ENCODE measurements at places on chromosomes 7 and 10. TPM values are rescaled to one million over a fixed set of nuclear protein-coding genes. Genes with fewer than 3 reads are reported as not detected.
A peak's percentile ranks its signal among the peaks of the same experiment; 100 is the strongest.

GRCh38 chr7:151813445-151813844 lies 63.5 kb downstream of the PRKAG2 start:
- peaks cover 3% of the 10 kb centered on the region for H3K27me3 ChIP-seq
- no peak overlapping the region for H3K4me3 ChIP-seq
- H3K36me3 ChIP-seq = no peaks in the 10 kb centered on the region
- peak overlapping the region; percentile 15 for H3K27ac ChIP-seq
- H3K4me1 ChIP-seq = peaks cover 9% of the 10 kb centered on the region

GRCh38 chr7:22361795-22362194 lies 4.8 kb upstream of the RAPGEF5 start:
- no peak for DNase-seq
- H3K27me3 ChIP-seq = peaks cover 2% of the 10 kb centered on the region
- H3K4me3 ChIP-seq = no peak overlapping the region
- H3K4me1 ChIP-seq = peaks cover 5% of the 10 kb centered on the region

- H3K4me3 ChIP-seq = no peak overlapping the region
- no peak overlapping the region for H3K27ac ChIP-seq
- H3K27me3 ChIP-seq = peaks cover 4% of the 10 kb centered on the region
These were observed 465.2 kb downstream of the MDFIC start for GRCh38 chr7:115387137-115387536.

DNA sequence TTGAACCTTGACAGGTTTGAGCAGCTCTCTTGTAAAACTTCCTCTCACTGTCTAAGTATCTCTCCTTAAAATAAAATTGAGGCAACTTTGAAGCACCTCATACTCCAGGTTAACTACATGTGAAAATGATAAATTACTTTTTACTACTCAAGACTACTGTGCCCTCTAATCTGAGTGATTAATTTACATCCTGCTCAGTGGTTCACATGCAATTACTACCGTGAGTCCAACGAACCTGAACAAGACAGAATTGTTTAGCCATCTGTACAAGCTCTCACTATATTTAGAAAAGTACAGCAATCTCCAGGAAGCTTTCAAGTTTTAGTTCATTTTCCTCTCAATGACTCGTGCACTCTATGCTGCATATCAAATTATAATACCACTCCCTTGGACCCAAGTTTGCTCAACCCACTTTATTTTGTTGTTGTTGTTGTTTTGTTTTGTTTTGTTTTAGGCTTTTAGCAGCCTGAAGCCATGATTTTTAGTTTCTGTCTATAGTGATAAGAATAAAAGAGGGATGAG lies 21.2 kb downstream of the PDE1C start:
- no peaks in the 10 kb centered on the region for H3K4me1 ChIP-seq
- no peak overlapping the region for H3K27ac ChIP-seq
- no peak for DNase-seq
- H3K36me3 ChIP-seq = no peaks in the 10 kb centered on the region
- H3K27me3 ChIP-seq = no peaks in the 10 kb centered on the region

GRCh38 chr7:10756981-10757380 lies 216.7 kb upstream of the PHF14 start:
- no peak overlapping the region for H3K27ac ChIP-seq
- H3K4me3 ChIP-seq = no peak overlapping the region
- no peaks in the 10 kb centered on the region for H3K27me3 ChIP-seq
- H3K4me1 ChIP-seq = no peaks in the 10 kb centered on the region

DNA sequence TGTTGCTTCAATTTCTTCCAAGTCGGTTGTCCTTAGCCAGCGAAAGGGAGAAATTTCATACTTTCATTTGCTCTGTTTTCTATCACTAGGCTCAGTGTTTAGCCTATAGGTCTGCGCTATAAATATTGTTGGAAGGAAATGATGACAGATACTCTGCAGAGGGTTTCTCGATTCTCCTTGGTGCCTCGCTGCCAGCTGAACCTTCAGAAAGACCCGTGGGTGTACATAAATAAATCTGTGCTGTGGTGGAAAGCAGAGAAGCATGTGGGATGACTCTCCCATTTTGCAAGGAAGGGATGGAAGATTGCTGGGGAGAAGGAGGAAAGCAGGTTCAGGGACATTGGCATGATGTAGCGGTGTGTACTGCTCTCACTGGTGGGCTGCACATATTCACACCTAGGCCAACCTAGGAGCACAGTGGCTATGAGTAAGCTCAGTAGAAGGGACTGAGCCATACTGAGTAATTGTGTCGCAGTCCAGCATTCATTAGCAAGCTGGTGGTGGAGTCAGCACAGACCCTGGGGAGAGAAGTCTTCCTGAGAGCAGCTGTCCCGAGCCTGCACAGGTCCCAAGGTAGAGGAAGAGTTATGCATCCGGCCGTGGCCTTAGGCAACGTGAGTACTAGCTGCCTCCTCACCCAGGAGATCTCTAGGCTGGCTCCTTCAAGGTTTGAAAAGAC lies 50.5 kb downstream of the PNLIPRP3 start:
- no peak overlapping the region for H3K27ac ChIP-seq
- H3K4me3 ChIP-seq = no peak overlapping the region
- no peaks in the 10 kb centered on the region for H3K36me3 ChIP-seq
- no peaks in the 10 kb centered on the region for H3K27me3 ChIP-seq

- DNase-seq = no peak
- H3K4me3 ChIP-seq = no peak overlapping the region
- no peak overlapping the region for H3K27ac ChIP-seq
- no peaks in the 10 kb centered on the region for H3K4me1 ChIP-seq
- H3K36me3 ChIP-seq = no peaks in the 10 kb centered on the region
- H3K27me3 ChIP-seq = peaks cover 2% of the 10 kb centered on the region
These were observed 57.1 kb downstream of the STEAP1B start for GRCh38 chr7:22442882-22443369.

DNA sequence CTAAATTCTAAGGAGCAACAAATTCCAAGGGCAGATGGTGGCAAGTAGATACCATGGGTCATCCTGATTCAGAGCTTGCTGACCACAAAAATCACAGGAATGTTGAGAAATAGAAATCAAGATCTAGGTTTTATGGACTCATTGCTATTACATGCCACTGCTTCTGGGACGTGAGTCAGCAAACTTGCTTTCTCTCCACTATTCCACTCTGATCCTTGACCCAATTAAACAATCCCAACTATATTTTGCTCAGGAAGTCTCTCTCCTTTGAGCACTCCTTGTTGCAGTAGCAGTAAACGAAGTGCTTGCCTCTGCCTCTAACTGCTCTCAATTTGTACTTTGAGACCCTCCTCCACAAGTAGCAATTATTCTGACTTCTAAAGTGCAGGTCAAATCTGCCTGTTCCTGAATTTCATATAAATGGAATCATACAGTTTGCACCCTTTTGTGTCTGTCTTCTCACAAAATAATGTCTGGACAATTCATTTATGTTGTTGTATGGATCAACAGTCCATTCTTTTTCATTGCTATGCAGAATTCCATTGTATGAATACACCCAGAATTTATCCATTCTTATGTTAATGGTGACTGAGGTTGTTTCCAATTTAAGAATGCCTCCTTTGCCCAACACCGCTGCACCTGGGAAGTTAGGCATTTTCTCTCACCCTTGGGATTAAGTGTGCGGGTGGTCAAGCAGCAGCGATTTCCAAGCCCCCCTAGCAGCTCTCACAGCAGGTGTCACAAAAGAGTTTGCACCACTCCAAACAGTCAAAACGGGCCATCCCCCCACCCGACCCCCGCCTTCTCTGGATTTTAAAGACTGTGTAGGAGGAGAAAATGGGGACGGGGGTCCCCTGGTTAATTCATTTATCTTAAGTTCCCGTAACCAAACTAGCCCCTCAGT lies 35.9 kb downstream of the ACSM6 start:
- H3K36me3 ChIP-seq = peaks cover 15% of the 10 kb centered on the region
- H3K4me1 ChIP-seq = peaks cover 15% of the 10 kb centered on the region
- DNase-seq = no peak
- peak overlapping the region; percentile 89 for H3K4me3 ChIP-seq

- H3K4me3 ChIP-seq = no peak overlapping the region
- no peak overlapping the region for H3K27ac ChIP-seq
- no peak for DNase-seq
- no peaks in the 10 kb centered on the region for H3K4me1 ChIP-seq
These were observed 22.6 kb upstream of the SLF2 start for GRCh38 chr10:100890141-100890672.

DNA sequence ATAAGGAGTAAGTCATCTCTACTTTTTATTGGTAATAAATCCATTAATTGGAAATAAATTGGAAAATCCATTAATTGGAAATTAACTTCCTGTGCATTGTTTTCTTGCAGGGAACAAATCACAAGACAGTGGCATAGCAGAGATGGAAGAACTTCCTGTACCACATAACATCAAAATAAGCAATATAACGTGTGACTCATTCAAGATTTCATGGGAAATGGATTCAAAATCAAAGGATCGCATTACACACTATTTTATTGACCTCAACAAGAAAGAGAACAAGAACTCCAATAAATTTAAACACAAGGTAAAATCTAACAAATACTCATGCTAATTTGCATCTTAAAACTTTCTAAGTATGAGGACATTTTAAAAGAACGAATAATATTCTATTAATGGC lies 57.8 kb downstream of the PHYHIPL start:
- no peaks in the 10 kb centered on the region for H3K4me1 ChIP-seq
- no peaks in the 10 kb centered on the region for H3K36me3 ChIP-seq
- no peak overlapping the region for H3K27ac ChIP-seq
- DNase-seq = no peak

DNA sequence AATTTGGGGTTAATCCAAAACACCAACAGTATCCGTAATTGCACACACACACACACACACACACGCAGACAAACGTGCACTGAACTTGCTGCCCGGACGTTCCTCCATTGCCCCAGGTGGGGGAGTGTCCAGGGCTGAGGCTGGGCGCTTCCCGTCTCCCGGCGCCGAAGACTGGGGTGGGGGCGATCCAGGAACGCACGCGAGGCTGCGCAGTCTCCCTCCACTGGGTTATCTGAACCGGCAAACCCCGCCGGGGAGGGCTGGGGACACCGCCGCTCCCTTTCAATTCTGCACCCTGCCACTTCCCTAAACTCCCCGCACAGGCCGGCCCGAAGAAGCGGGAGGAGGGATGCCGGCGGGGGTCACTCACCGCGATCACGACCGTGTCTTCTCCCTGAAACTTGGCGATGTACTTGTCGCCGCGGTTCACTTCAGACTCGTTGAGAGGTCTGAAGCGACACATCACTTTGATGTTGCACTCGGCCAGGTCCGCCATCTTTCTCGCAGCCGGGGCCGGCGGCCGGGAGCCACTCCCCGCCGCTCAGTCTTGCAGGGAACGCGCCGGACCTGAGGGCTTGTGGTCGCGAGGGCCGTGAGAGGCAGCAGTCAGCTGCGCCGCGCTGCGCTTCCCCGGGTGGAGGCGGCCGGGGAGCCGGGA lies 618 bp downstream of the KIF5B start:
- no peaks in the 10 kb centered on the region for H3K36me3 ChIP-seq
- peaks cover 63% of the 10 kb centered on the region for H3K4me1 ChIP-seq
- H3K27ac ChIP-seq = peak overlapping the region; percentile 88
- peak overlapping the region; percentile 97 for H3K4me3 ChIP-seq

- no peak overlapping the region for H3K4me3 ChIP-seq
- DNase-seq = no peak
- H3K27ac ChIP-seq = no peak overlapping the region
These were observed 210.7 kb upstream of the GNAI1 start for GRCh38 chr7:79923953-79924352.

DNA sequence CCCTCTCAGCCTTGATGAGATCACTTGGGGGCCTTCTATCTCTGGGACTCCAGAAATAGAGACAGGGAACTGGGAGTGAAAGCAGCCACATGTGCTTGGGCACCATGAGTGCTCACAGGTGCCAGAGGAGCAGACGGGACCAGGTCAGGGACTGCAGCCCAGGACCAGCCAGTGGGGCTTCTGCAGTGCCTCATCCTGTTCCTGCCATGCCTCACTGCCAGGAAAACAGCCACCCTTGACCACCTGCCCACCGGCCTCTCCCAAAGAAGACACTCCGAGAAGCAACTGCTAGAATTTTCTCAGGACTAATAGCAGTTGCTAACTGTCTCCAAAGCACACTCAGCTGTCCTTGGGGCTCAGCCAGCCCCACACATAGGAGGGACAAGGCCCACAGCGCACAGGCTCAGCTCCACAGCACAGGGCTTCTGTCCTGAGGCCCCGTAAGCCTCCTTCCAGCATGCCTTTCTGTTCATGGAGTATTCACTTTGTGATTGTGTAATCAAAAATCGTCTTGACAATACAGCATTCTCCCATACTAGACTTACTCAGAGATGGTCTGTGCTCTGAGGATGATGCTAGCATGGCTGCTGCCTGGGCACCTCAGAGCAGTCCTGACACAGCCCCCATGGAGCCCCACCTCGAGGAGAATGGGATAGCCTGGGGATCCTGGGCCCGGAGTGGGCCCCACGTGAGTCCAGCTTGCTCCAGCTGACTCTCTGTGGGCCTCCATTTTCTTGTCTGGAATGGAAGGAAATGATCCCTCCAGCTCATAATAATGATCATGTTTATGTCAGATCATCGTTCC lies 115.7 kb upstream of the RET start:
- H3K4me1 ChIP-seq = no peaks in the 10 kb centered on the region
- no peaks in the 10 kb centered on the region for H3K36me3 ChIP-seq
- no peak for DNase-seq
- H3K27me3 ChIP-seq = peaks cover 3% of the 10 kb centered on the region
- H3K4me3 ChIP-seq = no peak overlapping the region

- peaks cover 15% of the 10 kb centered on the region for H3K36me3 ChIP-seq
- peaks cover 55% of the 10 kb centered on the region for H3K27me3 ChIP-seq
- peak; percentile 63 for DNase-seq
- peak overlapping the region; percentile 100 for H3K4me3 ChIP-seq
- peak overlapping the region; percentile 100 for H3K27ac ChIP-seq
These were observed 836 bp downstream of the KMT2E start for GRCh38 chr7:105014693-105015389.

GRCh38 chr7:99383791-99384370 lies 9.4 kb downstream of the ARPC1B start:
- H3K4me3 ChIP-seq = no peak overlapping the region
- peaks cover 7% of the 10 kb centered on the region for H3K27me3 ChIP-seq
- DNase-seq = no peak
- H3K27ac ChIP-seq = peak overlapping the region; percentile 91
- peaks cover 20% of the 10 kb centered on the region for H3K36me3 ChIP-seq

GRCh38 chr7:157585113-157585861 lies 248.5 kb downstream of the DNAJB6 start:
- DNase-seq = no peak
- no peaks in the 10 kb centered on the region for H3K36me3 ChIP-seq
- H3K27me3 ChIP-seq = peaks cover 27% of the 10 kb centered on the region
- no peak overlapping the region for H3K27ac ChIP-seq
- peak overlapping the region; percentile 34 for H3K4me3 ChIP-seq
- H3K4me1 ChIP-seq = no peaks in the 10 kb centered on the region

- no peak for DNase-seq
- no peak overlapping the region for H3K27ac ChIP-seq
- no peaks in the 10 kb centered on the region for H3K36me3 ChIP-seq
- H3K27me3 ChIP-seq = peaks cover 2% of the 10 kb centered on the region
- H3K4me1 ChIP-seq = no peaks in the 10 kb centered on the region
These were observed 115.9 kb upstream of the EEPD1 start for GRCh38 chr7:36037121-36037662.

The PNLIPRP2 gene
- not detected for polyA plus RNA-seq

The KDM7A gene
- polyA plus RNA-seq = 4.5 TPM

The ADAM22 gene
- polyA plus RNA-seq = 1.7 TPM

The NKX2-3 gene
- not detected for polyA plus RNA-seq

The PPA1 gene
- 48.2 TPM for polyA plus RNA-seq

The NPY4R gene
- not detected for polyA plus RNA-seq

The CPED1 gene
- polyA plus RNA-seq = not detected

The EIF5AL1 gene
- polyA plus RNA-seq = 0.21 TPM

The INHBA gene
- not detected for polyA plus RNA-seq

The SLC18A3 gene
- polyA plus RNA-seq = not detected

The NACAD gene
- 0.65 TPM for polyA plus RNA-seq

The RAPGEF5 gene
- not detected for polyA plus RNA-seq

The HBP1 gene
- 107 TPM for polyA plus RNA-seq

The SPDYE6 gene
- 0.97 TPM for polyA plus RNA-seq
